ENCODE measurements at places on chromosomes 7 and 10.

GRCh38 chr10:34305189-34305588, 509.9 kb downstream of the PARD3 start:
- no peak for DNase-seq

DNA sequence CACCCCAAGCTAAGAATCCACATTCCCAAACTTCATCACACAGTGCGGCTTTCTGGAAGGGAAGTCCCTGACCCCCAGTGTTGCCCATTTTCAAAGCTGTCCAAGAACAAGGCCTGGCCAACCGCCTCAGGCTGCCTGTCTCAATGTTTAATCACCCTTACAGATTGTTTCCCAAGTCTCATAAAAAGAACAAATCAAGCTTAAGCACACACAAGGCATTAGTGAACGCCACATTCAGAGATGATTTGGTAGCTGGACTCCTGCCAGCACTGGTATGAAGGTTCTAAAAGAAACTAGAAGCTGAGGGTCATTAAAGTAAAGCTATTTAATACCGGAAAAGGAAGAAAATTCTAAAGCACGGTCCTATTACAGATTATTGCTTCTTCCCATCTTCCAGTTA, 35.6 kb downstream of the C10orf90 start:
- no peak for DNase-seq

- no peak for DNase-seq
These were observed 17.5 kb upstream of the CDH23 start for GRCh38 chr10:71379118-71379766.

GRCh38 chr7:128033246-128033645, 2.0 kb upstream of the LRRC4 start:
- no peak for DNase-seq

GRCh38 chr10:60203993-60204618, 185.6 kb downstream of the ANK3 start:
- DNase-seq, result no peak

- no peak for DNase-seq
These were observed 54.4 kb downstream of the ZNF503 start for GRCh38 chr10:75347186-75347585.

- no peak for DNase-seq
These were observed 80.9 kb upstream of the SEMA3C start for GRCh38 chr7:80999771-81000170.

DNA sequence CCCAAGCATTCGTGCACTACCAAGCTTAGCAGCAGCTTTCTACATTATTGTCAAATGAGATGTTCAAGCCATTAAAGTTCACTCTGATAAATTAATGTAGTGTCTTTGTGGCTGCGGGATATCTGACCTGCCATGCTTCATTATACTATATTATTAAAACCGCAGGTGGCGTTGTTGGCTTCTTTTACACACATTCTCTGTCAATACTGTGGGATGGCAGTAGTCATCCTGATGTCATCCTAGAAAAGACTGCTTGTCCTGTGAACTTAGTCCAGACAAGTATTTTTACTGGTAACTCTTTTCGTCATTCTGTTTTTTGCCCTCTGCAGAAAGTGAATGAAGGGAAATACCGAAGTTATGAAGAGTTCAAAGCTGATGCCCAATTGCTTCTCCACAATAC, 103.9 kb downstream of the ZMYND11 start:
- DNase-seq, result no peak

DNA sequence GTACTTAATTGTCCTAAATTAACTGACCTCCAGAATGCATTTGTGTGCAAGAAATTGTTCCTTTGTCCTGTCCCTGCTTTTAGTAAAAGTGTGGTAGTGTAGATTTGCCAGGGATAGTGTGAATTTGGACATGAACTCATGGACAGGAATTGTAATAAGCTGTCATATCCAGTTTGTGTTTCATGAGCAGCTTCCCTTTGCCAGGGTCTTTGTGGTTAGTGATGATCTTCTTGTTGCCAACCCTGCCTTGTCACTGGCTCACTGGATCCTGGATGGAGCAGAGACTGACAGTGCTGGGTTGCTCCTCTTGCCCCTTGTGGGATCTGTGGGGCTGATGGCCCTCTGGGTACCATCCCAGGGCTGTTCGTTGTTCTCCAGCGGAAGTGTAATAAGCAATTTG, 110.1 kb downstream of the CCNY start:
- DNase-seq, result no peak

DNA sequence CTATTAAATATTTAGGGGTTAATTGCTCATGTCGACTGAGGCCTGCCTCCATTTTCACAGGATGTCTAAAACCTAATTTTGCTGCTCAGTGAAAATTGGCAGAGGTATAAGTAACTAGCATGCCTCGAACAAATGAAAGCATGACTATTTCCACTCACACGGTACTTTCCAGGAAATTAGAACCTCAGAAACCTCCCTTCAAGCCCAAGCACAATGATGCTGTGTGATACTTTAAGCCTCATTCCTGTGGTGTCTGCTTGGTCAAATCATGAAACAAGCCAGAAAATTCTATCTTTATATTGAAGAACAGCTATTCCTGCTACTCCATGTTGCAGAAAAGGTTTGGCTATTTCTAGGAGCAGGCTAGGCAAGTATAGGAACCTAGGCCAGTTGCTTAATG, 203.0 kb downstream of the SORCS3 start:
- DNase-seq, result no peak

DNA sequence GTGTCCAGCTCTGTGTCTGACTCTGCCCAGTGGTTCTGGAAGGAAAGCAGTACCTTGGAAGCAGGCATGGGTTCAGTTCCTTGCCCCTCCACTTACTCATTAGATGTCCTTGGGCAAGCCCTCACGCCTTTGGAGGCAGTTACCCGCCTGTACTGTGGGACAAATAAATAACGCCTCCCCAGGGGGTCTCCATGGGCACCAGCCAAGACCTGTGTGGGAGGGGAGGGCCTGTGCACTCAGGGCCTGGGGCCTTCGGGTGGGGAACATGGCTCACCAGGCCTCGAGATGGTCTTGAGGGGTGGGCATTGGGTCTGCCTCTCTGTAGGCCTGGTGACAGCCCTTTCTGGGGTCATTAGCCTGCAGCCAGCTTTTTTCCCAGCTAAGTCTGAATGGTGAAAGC, 142.0 kb downstream of the GRK5 start:
- DNase-seq, result no peak

GRCh38 chr10:122571892-122572291, 11.3 kb downstream of the DMBT1 start:
- DNase-seq, result no peak

- no peak for DNase-seq
These were observed 955 bp downstream of the DUS4L start for GRCh38 chr7:107564553-107565298.

DNA sequence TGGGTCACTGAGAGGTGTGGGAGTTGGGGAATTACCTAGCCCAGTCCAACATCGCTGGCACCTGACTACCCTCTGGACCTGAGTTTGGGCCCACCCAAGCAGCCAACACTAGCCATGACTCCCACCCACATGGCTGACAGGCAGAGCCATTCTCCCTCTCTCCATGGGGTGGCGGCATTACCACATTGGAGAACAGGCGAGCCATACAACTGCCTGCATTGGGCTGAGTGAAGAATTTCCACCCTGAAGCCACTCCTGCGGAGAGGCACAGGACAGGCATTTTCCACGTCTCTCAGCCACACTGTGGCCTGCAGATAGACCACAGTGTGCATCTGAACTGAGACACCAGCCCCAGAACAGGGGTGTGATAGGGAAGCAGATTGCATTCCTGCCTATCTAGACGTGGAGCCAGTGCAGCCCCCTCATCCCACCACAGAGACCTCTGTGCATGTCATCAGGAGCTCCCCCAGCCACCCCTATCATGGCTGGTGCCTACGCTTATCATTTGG, 58.2 kb upstream of the ANTXRL start:
- peak; percentile 43 for DNase-seq

DNA sequence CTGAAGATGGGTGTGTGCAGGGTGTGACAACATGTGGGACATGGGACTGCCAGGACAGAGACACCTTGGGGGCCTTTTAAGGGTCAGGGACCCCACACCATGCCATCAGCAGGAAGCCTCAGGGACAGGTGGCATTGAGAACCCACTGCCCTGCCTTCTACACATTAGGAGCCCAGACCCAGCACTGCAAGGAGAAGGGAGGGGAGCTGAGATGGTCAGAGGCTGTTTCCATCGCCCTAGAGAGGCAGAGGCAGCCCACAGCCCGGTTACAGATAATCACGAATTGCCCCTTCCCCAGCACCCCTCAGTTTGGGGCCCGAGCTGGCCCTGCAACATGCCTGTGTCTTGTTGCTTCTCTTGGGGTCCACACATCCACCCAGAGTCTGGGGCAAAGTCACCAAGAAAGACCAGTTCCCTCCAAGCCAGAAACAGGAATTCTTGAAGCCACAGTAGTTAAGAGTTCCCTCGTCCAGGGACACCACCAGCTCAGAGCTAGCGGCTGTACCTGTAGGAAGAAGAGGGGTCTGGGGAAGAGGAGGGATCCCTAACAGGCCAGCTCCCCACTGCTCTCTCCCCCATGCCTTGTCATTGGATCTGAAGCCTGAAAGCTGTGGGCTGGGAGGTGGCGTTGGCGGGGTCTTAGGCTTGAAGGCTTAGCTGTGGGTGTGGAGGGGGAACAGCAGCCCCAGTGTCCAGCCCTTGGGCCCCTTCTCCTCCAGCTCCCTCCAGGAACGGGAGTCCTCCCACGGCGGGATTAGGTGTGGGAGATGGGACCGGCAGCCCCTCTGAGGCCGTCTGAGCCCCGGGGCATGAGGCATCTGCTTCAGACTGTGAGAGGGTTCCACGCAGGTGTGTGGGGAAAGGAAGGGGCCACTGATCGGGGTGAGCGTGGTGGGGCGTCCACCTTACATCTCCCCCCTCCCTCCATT, 44.8 kb upstream of the ELFN1 start:
- DNase-seq, result no peak

- DNase-seq, result no peak
These were observed 42.9 kb upstream of the LRRC18 start for GRCh38 chr10:48982584-48982983.

- DNase-seq, result no peak
These were observed 27.2 kb downstream of the EBF3 start for GRCh38 chr10:129936923-129937300.

DNA sequence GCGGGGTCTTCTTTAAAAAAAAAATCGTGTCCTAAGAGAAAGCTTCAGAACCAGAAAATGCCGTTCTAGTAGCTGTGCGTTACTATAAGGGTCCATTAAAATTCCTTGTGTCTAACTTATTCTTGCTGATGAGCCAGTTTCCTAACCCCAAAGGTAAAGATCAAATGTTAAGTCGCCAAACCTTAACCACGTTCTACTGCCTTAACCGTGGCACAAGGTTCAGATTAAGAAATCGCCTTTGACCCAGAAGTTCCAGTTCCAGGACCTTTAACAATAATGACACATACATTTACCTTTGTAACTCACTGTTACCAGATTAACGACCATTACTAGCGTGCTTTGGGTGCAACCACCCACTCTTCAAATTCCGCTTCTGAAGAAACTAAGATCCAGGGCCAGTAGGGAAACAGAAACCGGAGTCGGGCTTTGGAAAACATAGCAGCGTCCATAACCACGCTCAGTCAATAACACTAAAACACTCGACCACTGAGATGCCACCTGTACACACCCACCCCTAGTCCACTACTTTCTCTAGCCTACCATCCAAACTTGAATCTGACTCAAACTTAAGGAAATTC, 620 bp downstream of the BET1 start:
- DNase-seq, result no peak

GRCh38 chr7:36084485-36085091, 68.5 kb upstream of the EEPD1 start:
- no peak for DNase-seq

GRCh38 chr10:5470062-5470751, 29.2 kb downstream of the CALML5 start:
- no peak for DNase-seq

GRCh38 chr7:66859794-66860645, 61.0 kb upstream of the TMEM248 start:
- no peak for DNase-seq

GRCh38 chr7:100053215-100053614, 3.6 kb downstream of the ZSCAN21 start:
- no peak for DNase-seq

DNA sequence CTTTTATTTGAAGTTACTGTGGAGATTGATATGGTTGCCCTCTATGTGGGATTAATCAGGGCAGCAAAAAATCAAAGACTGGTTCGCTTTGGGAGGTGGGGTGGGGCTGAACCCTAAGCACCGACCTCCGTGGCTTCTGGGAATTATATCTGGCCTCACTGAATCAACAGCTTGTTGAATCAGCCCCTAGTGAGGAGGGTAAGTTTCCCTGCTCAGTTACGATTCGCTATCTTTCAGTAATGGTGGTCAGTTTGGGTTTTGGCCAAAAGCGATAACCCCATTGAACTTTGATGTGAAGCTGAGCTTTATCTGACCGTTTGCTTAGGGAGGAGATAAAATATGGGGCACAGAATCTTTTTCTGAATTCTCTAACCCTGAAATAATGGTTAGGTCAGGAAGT, 16.6 kb upstream of the ARPC1A start:
- no peak for DNase-seq

DNA sequence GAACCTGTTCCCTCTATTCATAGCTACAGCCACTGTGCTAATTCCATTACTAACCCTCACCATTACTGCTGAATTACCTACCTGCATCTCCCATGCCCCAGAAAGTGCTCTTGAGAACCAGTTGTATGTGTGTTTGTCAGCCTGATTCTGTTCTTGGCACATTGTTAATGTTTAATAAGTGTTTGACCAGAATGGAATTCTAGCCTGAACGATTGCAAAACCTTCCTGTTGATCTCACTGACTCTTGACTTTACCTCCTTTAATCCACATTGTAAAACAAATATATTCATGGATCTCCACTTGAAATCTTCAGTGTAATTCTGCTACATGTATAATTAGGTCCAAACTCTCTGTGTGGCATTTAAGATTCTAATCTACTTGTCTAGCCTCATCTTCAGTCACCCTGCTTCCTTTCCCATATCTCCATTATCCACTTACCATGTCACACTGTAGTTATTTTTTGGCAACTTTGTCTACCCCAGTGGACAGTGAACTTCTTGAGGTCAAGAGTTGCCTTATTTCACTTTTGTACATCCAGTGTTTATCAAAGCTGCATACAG, 4.9 kb downstream of the ZNF277 start:
- no peak for DNase-seq

DNA sequence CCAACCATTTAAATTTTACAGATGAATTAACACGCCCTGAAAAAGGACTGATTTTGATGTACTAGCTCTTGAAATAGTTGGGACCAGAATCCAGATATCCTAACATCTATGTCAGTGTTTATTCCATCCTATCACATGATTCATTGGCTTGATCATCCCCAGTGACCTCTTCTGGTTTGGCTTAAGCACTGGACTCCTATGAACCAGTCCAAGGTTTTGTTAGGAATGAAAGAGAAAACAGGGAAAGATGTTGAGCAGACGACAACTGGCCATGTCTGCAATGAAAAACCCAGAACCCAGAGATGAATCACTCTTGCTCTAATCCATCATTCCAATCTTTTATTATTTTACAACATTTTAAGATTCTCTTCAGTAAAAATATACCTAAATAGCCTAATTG, 1080.9 kb downstream of the SORCS1 start:
- DNase-seq, result no peak

All from stimulated activated CD8-positive, alpha-beta memory T cell treated with anti-CD3 and anti-CD28 coated beads, Interleukin-15, amount 100 ng/mL, for 48 hours (primary cell).